ENCODE measurements at places on chromosomes 1 and 21.

DNA sequence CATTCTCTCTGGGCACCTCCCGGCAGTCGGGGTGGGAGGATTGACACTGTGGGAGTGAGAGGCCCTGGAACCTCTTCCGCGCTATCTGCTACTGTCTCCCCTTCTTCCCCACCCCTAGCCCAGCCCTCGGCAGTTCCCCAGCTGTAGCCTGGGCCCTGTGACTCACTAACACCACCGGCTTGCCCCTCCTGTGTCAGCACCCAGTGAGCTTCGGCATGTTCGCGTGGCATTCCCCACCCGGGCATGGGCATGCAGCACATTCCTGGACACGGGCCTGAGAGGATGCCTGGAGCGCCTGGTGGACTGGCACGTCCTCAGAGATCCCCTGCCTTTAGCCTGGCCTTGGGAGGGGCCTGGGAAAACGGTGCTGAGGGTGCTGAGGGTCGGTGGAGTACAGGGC, 1.3 kb downstream of the CDK18 start:
- peak; percentile 72 for DNase-seq

- DNase-seq = no peak
These were observed 18.3 kb upstream of the ALPL start for GRCh38 chr1:21490774-21491487.

DNA sequence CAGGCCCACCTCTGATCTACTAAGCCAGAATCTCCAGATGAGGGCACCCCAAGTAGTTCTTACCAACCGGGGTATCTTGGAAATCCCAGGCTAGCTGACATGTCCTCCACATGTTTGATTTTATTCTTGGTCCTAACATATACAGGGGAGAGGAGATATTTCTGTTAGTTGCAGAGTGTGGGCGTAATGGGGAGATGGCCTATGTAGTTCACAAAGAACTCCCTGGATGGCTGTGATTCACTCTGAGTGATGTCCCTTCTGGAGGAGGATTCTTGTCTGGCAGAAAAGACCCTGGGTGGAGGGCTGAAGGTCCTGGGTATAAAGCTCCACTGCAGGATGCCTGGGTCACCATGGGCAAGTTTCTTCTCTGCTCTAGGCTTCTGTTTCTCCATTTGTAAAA, 13.1 kb downstream of the MECR start:
- no peak for DNase-seq

DNA sequence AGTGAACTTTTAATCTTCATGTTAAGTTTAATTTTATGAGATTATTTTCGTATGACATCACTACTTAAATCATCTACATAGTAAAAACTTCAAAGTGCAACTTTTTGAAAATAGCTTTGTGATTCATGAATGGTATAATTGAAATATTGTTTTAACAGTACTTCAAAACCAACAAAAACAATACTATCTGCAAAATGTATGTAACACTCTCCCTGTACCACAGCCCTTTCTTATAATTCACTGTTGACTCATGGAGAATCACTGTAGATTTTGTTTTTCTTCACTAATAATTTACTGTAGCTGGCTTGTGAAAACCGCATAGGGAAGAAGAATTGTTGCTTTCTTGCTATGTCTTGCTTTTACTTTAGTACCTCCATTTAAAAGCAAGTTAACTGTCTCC, 301.4 kb upstream of the ADAMTS5 start:
- DNase-seq = peak; percentile 68

DNA sequence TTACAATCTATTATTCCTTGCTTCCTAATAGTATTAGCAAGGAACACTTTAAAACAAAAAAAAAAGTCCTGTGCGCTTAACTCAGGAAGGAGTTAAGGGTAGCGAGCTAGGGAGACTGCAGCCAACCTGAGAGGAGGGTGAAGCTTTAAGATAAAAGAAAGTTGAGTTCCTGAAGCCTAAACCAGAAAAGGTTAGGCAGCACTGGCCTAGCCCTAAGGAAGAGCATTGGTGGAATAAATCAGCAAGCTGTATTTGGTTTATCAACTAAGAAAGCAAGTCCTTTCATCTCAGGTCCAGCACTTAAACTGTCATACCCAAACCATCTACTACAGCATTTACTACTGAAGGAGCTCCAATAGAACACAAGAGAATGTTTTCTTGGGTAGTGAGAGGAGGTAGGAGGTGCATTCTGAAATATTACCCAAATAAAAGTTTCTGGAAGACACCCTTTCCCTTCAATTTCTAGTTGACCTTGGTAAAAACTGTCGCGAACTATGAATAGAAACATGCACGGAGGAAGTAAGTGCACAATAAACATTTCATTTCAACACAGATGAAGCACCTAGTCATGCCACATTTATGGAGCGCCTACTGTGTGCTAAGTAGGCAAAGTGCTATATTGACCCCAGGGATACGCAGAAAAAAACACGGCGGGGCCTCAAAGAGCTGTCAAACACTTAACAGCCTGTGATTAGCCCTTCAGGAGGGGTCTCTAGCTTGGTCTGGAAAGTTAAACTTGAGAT, 1.3 kb downstream of the GLRX2 start:
- peak; percentile 4 for DNase-seq

- DNase-seq = no peak
These were observed 13.4 kb upstream of the FTCD start for GRCh38 chr21:46168659-46169386.

DNA sequence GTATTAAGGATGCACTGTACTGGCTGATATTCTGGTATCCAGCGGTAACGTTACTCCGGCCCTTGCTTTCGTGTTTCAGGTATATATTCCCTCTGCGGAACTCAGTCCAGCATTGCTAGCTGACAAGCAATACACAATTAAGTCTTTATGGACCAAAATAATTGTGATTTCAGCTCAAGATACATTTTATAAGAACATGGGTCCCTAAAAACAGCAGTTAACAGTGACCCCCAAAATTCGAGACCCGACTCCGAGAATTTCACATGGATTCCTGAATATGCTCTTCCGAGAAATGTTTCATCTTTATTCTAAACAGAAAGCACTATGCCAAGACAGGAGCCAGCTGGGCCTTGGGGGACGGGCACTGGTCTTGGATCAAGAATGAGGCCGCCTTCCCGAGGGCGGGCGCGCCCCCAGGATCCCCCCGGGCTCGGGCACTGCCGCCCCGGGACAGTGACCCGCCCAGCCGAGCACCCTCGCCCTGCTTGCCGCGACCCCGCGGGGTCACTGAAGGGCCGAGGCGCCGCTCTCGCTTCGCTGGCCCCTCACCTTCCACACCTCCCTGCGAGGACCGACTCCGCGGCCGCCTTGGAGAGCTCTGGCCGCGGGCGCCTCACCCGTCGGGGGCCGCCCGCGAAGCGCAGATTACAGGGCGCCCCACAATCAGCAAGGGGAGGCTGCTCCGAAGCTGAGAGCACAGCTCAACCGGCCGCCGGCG, 610 bp downstream of the SCYL3 start:
- no peak for DNase-seq

GRCh38 chr1:224116131-224116530, 2.2 kb downstream of the FBXO28 start:
- DNase-seq = peak; percentile 88

DNA sequence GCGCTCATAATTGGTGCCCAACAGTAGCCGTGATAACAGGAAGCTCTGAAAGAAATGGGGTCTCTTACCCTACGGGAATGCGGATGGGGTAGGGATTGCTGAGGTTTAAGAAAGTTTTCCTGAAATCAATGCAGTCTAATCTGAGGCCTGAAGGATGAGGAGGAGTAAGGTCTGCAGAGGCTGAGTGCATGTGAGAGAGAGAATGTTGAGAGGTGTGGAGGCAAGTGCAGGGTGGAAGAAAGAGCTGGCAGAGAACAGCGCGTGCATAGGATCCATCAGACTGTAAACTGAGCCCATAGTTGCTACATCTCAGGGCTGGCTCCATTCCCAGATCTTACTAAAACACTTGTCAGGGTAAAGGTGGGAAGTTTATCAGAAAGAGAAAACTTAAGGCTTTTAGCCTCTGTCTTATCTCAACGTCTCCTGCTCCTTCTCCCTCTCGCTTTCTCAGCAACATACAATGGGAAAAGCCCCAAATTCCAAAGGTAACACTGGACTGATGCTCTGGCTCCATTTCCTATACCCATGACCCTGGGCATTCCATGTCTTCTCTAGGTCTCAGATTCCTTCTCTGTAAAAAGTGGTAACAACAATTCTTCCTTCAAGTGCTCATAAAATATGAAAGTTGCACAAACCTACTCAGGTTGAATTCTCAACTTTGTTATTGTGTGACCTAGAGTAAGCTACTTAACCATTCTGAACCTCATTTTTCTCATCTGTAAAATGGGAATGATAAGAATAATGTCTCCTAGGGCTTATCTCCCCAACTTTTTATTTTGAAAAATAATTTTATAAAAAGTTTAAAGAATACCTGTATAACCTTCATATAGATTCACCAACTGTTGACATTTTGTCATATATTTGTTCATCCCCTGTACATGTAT, 75.2 kb downstream of the SH3GLB1 start:
- no peak for DNase-seq

- peak; percentile 11 for DNase-seq
These were observed 171.9 kb upstream of the BEND5 start for GRCh38 chr1:48948562-48948961.

DNA sequence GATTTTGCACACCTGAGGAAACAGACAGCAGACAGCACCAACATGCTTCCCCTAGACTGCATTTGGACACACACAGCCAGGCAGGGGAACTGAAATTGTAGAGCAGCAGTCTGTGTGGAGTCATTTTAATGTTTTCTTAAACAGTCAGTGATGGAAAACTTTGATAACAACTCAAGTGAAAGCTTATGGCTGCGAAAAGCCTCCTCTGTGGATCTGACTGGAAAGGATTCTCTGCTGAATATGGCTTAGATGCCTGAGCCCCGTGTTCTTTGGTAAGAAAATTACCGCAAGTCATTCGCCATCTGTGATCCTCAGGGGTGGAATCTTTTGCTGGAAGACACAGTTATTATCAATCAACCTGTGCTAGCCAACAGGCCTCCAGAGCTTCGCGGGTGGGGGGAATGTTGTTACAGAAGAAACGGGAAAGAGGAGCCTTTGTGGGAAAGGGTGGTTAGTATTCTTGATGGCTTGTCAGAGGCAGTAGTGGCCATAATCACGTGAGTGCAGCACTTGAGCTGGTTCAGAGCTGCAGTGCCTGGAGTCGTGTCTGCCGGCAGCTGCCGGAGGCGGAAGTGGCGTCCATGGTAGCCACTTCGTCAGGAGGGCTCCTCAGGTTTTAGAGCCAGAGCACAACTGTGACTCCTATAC, 204.7 kb downstream of the ST6GALNAC3 start:
- DNase-seq = no peak

DNA sequence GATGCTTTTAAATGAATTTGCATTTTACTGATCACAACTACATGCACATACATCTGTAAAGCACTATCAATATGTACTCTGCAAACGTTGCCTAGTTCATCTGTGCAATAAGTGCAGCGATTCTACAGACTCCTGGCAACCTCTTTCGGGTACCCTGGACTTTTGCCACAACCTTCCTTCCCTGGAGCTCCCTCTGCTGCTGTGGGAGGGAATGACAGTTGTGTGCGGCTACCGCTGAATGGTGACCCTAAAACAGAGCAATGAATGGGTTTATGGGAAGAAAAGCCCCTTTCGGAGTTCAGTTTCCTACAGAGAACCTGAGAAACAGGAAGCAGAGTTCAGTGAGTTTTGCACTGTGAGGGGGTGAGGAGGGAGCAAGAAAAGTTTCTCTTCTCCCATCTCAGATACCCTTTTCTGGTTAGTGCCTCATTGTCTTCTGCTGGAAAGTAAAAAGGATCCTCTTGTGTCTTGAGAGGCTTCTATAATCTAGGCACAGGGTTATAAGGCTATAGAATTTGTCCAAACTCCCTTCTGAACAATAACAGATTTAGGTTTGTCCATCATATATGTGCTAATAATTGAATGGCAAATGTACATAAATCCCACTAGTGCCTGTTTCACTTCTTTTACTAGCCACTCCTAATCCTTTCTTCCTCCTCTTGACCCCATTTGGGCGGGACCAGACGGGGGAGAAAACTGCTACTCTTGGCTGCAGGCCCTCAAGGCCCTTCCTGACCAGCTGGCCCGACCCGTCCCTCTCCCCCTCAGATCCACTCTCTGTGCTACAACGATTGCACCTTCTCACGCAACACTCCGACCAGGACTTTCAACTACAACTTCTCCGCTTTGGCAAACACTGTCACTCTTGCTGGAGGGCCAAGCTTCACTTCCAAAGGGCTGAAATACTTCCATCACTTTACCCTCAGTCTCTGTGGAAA, 19.8 kb upstream of the SARS1 start:
- peak; percentile 18 for DNase-seq

DNA sequence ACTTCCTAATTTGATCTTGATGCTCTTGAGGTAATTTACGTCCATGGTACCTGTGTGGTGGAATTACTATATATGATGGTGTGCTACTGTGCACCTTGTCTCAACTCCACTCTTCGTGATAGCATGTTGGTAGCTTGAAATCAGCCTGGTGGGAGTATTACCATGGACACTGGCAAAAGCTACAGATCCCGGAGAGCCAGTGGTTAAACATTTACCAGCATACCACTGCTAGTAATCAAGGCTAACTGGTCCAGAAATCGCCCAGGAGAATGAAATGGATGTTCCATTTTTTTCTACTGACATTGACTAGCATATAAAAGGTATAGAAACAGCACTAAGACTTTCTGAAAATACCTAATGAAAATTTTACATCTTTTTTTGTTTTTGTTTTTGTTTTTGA, 30.6 kb downstream of the ELK4 start:
- peak; percentile 96 for DNase-seq

DNA sequence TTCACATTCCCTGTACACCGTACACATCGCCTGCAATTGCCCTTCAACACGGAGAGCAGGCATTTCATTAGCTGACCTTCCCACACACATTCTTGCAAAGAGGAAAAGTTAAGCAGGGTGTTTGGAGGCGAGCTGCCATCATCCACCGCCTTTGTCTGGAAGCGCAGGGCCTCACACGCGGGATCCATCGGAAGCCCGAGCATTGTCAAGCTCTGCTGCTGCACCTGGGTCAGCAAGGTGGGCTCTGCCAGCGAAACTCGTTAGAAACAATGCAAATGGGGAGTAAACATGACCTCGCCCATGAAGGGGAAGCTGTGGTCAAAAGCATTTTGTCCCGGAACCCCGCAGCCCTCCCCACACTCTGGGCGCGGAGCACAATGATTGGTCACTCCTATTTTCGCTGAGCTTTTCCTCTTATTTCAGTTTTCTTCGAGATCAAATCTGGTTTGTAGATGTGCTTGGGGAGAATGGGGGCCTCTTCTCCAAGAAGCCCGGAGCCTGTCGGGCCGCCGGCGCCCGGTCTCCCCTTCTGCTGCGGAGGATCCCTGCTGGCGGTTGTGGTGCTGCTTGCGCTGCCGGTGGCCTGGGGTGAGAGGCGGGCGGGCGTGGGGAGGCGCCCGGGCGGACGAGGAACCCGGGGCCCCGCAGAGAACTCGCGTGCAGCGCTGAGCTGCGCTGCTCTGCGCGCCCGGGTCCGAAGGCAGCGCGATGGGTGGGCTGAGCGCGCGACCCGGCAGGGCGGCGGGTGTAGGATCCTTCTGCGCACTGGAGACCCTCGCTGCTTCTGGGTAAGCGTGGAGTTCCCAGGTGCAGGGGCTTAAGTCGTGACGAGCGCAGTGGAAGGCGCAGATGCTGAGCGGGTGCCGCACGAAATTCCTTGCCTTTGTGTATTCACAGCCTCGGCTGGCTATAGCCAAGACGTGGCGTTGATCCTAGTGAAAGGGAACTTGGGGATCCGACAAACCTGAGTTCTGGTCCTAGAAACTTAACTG, at the start of gene CR1:
Gene CR1 (plus strand): TSS at position 357 of the 992 bp plus-strand sequence. CDS start 111 bp downstream, at position 468.
- no peak for DNase-seq

Measured in renal cortical epithelial cell (primary cell).